ENCODE measurements at places on chromosomes 1 and 21.
A peak's percentile ranks its signal among the peaks of the same experiment; 100 is the strongest.

- peak; percentile 56 for ATAC-seq
Measured at GRCh38 chr1:79497193-79497773, 490.8 kb upstream of the ADGRL4 start.

- no peak for ATAC-seq
Measured at GRCh38 chr1:179958359-179958758, 3.7 kb downstream of the CEP350 start.

GRCh38 chr1:46530791-46531409 is 20.5 kb downstream of the KNCN start:
- no peak for ATAC-seq

- no peak for ATAC-seq
Measured at GRCh38 chr1:226984521-226985238, 44.6 kb downstream of the COQ8A start.

DNA sequence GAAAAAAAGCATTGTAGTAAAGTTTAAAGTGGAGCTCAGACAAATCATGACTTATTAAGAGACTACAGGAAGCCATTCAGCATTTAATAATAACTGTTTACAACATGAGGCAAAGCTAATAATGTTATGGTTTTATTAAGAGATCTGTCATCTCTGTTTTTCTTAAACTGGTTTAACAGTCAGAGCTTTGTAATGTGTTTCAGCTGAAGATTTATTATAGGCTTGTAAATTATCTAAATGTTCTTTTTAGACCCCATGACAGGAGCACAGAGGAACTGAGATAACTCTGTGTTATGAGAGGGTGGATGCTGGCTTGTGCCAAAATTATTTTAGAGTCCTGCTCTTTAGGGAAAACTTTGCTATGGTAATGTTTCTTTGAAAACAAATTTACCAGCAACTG is 38.0 kb upstream of the RWDD3 start:
- no peak for ATAC-seq

GRCh38 chr1:11051781-11052511 is 4.9 kb upstream of the MASP2 start:
- no peak for ATAC-seq

GRCh38 chr1:154496383-154496782 is 5.6 kb upstream of the TDRD10 start:
- no peak for ATAC-seq

- no peak for ATAC-seq
Measured at GRCh38 chr1:59879996-59880505, 46.5 kb downstream of the CYP2J2 start.

All from stimulated activated memory B cell treated with anti-CD40 and anti-IgM and Interleukin-4, amounts not matched to agents 10 μg/mL and 1 μg/mL and 100 μg/mL, for 72 hours (primary cell).